Activated naive CD8-positive, alpha-beta T cell treated with anti-CD3 and anti-CD28 coated beads, Interleukin-2, amount 10 ng/mL, durations not matched to agents 7 days and 5 days (primary cell): ENCODE measurements at places on chromosomes 5 and 9.

DNA sequence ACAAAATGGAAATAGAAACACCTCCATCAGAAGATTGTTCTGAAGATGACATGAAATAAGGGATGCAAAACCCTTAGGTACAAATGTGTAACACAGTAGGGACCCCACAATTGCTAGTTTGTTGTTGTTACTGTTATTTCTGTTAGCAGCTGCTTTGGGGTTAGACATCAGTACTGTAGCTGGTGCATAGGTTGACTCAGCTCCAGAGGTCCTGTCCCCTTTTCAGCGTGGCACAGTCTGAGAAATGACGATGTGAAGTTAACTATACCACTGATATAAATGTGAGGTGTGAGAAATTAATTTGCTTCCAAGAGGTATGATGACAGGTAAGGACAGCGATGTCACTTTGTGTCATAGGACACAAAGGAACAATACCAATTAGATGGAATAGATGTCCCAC, 384.6 kb upstream of the KLF4 start:
- DNase-seq, result no peak

DNA sequence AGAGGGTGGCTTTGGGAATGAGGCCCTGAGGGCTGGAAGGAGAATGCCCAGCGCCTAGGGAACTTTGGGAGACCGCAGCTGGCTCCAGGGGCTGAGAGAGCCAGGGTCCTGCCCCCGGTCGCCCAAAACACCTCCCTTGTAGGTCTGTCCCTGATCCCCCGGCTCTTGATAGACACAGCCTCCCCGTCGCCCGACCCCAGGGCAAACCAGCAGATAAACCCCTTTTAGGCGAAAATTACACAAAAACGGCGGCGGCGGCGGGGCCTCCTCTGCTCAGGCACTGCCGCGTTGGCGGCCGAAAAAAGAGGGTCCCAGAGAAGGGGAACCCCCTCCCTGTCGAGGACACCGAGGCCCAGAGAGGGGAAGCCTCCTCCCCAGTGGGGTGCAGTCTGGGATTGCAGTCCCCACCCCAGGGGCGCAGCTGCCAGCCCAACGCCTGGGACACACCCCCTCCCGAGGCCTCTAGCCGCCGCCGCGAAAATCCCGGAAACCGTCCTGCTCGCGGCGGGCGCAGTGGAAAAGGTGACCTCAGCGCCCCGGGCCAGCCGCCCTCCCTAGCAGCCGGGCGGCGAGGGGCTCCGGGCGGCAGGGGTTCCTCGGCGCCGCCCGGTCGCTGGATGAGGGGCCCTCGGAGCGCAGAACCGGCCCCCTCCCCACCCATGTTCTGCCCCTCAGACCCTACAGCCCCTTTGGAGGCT, 3.1 kb upstream of the BARX1 start:
- peak; percentile 55 for DNase-seq

GRCh38 chr5:13771011-13771571, 173.4 kb downstream of the DNAH5 start:
- DNase-seq, result no peak

GRCh38 chr9:83133316-83133715, 70.4 kb upstream of the RASEF start:
- DNase-seq, result no peak

DNA sequence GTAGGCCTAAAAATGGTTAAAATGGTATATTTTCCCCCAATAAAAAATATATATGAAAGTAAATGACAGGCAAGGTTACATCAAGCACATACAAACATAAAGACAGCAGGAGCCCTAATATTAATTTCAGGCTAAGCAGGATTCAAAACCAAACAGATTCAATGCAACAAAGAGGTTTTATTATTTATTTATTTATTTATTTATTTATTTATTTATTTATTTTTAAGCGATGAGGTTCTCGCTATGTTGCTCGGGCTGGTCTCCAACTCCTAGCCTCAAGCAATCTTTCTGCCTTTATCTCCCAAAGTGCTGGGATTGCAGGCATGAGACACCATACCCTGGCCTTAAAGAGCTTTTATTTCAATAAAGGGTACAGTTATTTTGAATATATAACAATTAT, 106.4 kb upstream of the SHB start:
- no peak for DNase-seq
